ENCODE measurements at places on chromosomes 11 and 22.

DNA sequence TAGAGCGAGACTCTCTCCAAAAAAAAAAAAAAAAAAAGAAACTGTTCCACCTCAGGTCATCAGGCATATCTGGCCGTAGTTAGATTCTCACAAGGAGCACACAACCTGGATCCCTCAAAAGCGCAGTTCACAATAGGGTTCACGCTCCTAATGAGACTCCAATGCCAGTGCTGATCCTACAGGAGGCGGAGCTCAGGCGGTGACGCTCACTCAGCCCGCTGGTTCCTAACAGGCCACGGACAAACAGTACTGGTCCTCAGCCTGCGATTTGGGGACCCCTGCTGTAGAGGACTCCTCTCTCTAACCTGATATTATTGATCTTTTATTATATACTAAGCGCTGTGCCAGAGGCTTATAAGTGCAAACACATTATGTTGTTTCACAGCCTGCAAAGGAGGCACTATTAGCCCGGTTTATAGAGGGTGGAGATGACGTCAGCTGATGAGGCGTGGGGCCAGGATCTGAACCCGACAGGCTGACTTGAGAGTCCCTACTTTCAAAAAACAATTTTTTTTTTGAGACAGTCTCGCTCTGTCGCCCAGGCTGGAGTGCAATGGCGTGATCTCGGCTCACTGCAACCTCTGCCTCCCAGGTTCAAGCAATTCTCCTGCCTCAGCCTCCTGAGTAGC lies 4.9 kb upstream of the MAFF start:
- no peak for DNase-seq

DNA sequence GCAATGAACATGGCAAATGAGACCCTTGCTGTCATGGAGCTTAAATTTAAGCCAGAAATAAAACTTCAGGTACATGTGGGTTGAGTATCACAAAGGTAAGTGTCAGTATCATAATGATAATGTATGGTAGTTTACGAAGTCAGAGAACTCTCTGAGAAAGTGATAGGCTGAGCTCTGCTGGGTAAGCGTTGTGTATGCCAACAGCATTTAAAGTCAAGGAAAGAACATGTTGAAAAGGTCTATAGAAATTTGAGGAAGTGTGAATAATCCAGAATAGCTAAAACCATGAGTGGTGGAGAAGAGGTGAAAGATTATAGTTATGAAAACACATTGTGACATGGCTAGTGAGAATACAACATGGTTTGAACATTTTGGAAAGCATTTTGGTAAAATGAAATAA lies 17.4 kb upstream of the CTSC start:
- no peak for DNase-seq

DNA sequence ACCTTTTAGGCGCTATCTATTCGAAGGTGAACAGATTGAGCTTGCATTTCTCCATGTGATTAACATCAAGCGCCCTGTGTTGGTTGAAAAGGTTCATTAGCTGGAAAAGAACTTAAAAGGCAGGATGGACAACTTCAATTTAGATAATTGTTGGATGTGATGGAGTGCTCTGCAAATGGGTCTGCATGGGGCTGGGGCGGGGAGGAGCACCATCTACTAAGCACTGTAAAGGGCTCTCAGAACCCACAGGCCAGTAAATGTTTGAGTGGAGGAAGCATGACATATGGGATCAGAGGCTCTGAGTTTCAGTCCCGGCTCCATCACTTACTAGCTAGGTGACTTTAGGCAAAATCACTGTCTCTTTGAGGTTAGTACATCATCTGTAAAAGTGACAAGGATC lies 28.2 kb downstream of the ARL14EP start:
- no peak for DNase-seq

DNA sequence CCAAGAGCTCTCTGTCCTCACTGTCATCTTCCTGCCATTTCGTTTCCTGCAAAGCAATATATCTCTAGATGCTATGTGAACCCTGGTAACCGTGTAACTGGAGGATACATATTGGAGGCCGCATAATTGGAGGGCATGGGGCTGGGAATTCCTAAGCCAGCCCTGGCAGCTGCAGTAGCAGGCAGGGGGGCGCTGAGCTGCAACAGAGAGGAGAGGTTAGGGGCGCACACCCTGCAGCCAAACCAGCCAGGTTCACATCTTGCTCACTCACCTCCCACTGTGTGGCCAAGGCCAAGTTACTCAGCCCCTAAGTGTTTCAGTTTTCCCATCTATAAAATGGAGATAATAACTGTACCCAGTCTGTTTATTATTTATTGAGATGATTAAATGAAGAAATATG lies 39.9 kb upstream of the ZBTB16 start:
- no peak for DNase-seq

- DNase-seq, result no peak
Observed at GRCh38 chr11:2516276-2517015, 71.6 kb downstream of the KCNQ1 start.

GRCh38 chr11:6992457-6993417 lies 27.4 kb downstream of the ZNF214 start:
- no peak for DNase-seq

DNA sequence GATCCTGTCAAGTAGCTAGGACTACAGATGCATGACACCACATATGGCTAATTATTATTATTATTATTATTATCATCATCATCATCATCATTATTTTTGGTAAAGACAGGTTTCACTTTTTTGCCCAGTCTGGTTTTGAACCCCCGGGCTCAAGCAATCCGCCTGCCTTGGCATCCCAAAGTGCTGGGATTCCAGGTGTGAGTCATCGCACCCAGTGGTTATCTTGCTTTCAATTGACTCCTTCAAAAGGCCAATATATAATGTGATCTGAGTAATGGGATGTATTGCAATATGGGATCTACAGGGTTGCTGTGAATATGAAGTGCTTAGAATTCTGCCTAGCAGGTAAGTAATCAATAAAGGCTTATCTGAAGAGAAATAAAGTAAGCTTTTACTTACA lies 221.2 kb downstream of the SBF2 start:
- DNase-seq, result no peak

- no peak for DNase-seq
Observed at GRCh38 chr11:44067266-44067665, 1.2 kb downstream of the ACCS start.

DNA sequence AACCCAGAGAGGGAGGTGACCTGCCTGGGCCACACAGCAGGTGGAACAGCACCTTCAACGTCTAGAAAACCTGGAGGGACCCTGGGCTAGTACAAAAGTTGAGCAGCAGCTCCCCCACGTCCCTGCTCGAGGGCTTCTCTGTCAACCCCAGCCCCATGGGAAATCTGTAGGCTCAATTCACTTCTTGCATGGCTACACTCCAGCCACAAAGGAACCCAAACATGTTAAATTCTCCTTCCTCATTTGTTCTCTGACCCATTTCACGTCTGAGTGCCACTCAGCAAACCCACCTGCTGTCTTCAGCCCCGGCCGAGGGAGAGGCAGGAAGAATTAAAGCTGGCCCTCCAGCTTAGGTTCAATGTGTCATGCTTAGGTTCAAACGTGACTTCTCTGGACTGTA lies 418.5 kb downstream of the MIAT start:
- DNase-seq, result no peak

- DNase-seq, result no peak
Observed at GRCh38 chr11:63913866-63914830, 2.8 kb downstream of the RCOR2 start.

DNA sequence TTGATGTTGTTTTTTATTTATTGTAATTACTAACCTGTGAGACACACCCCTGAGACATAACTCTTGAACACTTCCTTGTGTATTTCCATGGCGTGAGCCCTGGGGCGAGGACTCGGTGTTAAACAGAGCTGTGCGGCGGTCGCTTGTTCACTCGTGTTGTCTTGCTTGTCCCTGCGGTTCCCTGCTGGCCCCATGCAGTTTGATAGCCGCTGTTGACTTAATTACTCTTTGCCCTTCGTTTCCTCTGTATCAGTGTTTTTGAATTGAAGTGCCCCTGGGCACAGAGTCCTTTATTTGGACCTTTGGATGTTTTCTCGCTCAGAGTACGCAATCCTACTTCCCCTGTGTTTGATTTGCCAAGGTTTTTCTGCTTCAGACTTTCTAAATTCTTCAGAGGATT lies 52.7 kb downstream of the TBC1D22A start:
- no peak for DNase-seq

GRCh38 chr22:36225333-36225922 lies 13.9 kb downstream of the APOL2 start:
- DNase-seq, result no peak

DNA sequence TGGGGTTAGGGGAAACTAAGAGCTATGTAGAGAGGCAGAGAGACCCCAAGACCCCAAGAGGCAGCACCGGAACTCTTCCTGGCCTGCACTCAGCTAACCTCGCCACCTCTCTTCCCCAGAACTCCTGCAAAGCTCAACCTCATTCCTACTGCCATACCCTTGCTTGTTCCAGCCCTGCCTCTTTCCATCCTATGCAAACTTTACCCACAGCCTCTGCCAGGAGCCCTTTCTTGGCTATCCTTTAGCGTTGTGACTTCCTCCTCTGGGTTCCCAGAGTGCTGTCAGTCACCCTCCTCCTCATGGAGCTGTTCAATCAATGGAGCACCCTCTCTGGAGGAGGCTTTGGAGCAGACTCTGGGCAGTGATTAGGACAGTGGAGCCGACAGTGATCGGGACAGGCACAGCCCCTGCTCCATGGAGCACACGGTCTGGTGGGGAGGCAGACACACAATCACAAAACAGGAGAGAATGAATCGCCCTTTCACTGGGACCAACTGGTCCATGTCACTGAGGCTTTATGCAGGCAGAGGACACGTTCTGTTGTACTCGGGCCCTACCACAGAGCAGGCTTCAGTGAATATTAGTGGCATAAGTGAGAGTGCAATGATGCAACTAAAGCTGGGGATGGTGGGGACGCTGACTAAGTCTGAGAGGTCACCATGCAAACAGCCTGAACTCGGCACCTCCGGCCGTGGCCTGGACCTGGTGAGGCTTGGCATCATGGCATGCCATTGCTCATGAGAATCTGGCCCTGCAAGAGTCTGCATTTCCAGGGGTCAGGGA lies 24.6 kb upstream of the P2RY2 start:
- DNase-seq, result no peak

- no peak for DNase-seq
Observed at GRCh38 chr22:39832627-39833074, 60.9 kb downstream of the ENTHD1 start.

DNA sequence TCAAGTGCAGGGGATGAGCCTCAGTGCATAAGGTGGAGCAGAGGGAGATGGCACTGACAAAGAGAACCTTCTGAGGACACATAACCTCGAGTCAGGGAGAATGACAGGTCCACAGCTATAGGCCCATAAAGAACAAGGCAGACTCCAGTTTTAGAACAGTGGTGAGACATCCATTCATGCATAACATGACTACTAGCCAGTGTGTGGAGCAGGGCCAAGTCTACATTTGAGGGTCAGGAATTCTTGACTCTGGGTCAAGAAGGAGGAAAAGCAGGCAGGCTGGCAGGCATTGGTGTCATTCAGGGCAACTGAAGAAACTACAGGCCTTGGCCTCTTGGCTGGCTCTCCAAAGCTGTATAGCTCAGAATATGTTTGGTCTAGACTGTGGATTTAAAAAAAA lies 54.9 kb downstream of the MTNR1B start:
- no peak for DNase-seq

GRCh38 chr11:16317712-16318111 lies 38.6 kb downstream of the SOX6 start:
- DNase-seq, result no peak

DNA sequence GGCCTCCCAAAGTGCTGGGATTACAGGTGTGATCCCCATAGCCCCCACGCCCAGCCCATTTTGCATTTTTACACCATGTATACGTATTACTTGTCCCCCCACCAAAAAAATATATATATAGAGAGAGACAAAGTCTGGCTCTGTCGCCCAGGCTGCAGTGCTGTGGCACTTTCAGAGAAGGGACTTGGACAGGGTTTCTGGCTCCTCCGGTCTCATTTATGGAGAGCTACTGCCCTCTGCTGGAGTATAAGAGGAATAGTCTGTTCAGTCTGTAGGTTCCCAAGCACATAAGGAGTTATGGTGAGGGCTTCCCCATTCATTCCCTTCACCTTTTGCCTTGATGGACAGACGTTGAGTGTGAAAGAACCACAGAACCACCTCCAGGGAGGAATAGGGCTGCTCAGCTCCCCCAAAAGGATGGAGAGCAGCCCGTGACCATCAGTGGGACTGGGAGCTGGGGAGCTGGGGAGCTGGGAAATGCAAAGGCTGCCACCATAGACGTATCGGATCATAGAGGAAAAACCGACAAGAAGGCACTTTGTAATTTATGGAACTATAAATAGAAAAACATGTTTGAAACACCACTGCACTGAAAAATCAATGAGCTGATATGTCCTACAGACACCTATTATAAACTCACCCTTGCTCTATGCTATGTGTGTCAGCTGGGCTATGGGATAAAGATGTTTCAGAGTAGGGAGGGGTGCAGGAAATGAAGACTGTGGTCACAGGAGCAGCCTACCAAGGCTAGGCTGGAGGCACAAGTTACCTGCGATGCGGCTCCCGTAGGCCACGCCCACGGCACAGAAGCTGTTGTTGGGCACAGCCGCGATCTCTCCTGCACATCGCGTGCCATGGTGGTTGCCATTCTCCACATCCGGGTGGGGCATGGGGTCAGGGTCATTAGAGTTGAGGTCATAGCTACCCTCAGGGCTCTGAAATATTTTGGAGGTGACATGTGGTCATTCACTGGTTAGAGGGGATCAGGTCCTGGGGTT lies 5.2 kb downstream of the PCSK7 start:
- DNase-seq, result peak; percentile 45

GRCh38 chr11:124872280-124872679 lies 7.0 kb downstream of the ROBO3 start:
- no peak for DNase-seq

DNA sequence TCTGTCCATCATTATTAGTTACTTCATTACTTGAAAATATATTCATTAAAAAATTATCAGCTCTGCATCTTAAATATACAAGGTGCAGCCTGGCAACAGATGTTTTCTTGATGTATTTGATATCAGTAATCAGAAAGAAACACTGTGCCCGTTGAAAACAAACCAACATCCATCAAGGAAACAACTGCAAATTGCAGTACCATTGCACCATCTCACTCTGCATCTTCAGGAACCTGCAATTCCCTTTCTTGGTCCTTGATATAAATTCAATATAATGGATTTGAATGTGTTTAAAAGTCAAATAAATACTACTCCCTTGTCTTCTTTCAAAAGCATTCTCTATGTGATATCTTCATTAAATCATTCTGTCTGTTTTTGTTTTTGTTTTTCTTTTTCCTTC lies 1131.2 kb downstream of the FAM181B start:
- DNase-seq, result no peak
